Activated CD4-positive, alpha-beta T cell treated with anti-CD3 and anti-CD28 coated beads, Interleukin-10, Interleukin-2, amounts not matched to agents 100 ng/mL and 50 ng/mL, durations not matched to agents 16 hours and 8 hours (primary cell): ENCODE measurements at places on chromosomes 6 and 20.

GRCh38 chr6:159875194-159875593 is 15.6 kb upstream of the MAS1 start:
- DNase-seq: no peak

- no peak for DNase-seq
Observed at GRCh38 chr6:36924778-36925374, 29.7 kb upstream of the PI16 start.

DNA sequence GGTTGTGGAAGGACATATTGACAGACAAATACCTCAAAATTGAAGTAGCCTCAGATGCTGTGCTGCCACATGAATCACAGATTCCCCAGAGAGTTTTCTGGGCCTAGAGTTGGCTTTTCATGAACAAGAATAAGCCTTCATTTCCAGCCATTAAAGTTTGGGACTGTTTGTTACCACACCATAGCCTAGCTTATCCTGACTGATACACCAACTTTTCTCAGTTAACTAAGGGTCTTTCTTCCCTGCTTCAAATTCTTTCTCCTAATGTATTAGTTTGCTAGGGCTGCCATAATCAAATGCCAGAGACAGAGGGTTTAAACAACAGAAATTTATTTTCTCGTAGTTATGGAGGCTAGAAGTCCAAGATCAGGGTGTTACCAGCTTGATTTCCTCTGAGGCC is 237.4 kb upstream of the ZFP64 start:
- no peak for DNase-seq

DNA sequence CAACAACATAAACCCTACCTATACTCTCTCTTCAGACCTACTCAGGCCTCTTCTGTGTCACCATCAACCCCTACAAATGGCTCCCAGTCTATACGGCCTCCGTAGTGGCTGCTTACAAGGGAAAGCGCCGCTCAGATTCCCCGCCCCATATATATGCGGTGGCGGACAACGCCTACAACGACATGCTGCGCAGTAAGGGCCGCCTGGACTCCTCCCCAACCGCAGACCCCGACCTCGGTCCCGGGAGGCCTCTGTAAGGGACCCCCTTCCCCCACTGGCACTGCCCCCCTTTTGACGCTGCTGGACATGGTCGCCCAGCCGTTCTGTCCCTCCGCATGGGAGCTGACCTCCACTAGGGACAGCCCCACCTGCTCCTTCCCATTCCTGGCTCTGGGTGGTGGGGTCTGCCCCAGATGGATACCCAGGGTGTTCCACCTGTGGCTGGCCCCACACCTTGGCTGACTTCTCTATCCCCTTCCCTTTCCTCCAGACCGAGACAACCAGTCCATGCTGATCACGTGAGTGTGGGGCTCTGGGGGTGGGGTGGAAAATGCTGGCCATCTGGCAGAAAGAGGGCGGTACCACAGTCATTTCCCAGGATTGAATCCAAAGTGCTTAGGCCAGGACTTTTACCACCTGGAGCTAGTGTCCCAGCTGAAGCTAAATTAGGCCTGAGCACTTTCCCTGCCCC is 25.0 kb downstream of the MYH7B start:
- no peak for DNase-seq

DNA sequence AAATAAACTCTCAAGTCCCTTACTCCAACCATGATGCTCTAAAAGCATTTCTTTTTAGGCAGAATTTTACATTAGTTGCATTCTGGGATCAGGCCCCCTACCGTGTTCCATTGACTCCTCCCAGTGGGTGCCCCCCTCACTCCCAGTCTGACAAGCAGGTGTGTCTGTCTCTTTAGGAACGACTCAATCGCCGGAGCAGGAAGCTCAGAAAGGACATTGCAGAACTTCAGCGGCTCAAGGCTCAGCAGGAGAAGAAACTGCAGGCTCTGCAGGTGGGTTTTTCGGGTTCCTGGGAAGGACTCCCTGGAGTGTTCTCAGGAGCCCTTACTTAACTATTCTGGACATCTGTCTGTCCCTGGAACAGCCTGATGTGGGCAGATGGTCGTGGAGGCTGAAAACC is 9.9 kb downstream of the TRIM40 start:
- no peak for DNase-seq
